ENCODE measurements at places on chromosomes 12 and 14.

DNA sequence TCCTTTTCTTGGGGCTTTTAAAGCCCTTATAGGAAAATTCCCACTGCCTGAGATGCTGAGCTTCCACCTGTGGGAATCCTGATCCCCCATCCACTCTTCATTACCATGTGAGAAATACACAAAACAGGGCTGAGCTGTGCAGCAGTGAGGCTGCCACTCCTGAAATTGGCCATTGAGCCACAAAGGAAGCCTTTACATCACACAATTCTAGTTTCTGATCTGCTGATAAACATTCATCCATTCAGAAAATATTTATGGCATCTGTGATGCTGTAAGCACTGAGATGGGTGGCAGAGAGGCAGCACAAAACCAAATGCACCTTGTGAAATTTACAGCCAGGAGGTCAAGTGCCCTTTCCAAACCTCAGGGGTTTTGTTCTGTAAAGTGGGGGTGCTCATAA, 26.2 kb upstream of the CMKLR1 start:
- DNase-seq, result no peak

- no peak for DNase-seq
These were observed 586.4 kb downstream of the MED13L start for GRCh38 chr12:115691123-115691522.

DNA sequence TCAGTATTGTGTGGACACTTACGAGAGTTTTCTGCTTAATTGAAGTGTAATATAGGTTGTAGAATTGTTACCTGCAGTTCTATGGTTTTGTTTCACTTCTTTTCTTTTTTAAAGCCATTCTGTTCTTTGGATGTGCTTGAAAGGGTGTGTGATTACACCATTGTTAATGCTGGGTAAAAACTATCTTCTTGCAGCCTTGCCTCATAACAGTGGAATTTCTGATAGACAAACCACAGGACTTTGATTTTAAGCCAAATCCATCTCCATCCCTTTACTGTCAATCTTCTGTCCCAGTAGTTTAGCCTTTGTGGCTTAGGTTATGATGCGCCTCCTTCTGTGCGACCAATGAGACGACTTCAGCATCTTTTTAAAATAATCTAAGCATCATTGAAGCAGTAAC, 182.3 kb downstream of the PELI2 start:
- DNase-seq, result no peak

DNA sequence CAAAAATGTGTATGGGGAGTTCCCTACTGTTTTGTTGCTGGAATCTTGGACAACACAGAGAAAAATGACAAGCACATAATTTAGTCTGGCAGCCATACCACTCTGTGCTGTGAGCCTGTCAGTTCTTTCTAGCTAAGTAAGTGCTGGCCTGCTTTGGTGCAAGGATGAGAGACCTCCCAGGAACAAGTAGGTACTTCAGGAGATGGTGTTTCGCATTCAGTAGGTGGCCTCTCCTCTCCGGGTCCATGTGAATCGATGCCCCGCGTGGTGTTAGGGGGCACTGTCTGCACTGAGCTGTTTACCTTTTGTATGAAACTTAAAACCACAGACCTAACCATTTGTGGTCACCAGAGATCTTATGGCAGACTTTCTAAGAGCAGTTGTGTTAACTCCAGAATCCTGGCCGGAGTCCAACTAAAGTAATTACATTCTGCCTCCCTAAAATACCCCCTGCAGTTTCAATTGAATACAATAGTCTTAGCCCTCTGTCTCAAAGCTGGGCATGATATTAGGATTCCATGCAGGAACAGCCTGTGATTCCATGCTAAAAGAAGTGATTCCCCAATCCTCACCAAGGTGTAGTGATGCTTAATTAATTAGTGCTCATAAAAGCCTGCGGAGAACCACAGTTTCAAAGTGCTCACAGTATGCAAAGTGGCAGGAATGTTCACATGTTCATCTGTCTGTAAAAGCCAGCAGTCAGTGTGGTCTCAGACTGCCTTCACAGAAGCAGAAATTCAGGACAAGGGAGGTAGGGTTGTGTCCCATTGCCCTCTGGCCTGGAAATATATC, 64.2 kb downstream of the LLPH start:
- peak; percentile 83 for DNase-seq
